ENCODE measurements at places on chromosomes 4 and X. TPM values are rescaled to one million over a fixed set of nuclear protein-coding genes. Genes with fewer than 3 reads are reported as not detected.

Gene CPLX1
- total RNA-seq: 3.1 TPM

Gene SRPX
- not detected for total RNA-seq

Gene COQ2
- 1.2 TPM for total RNA-seq

Gene HPSE
- total RNA-seq: 0.11 TPM

Gene FMR1NB
- not detected for total RNA-seq

Gene CCDC149
- total RNA-seq: 0.87 TPM

Gene AKAP4
- total RNA-seq: not detected

Gene IGFBP7
- not detected for total RNA-seq

Gene SYP
- 1.2 TPM for total RNA-seq

Gene MAGEA11
- not detected for total RNA-seq

Gene MAGEA10
- total RNA-seq: not detected

Gene PRR32
- not detected for total RNA-seq

Gene ADH1B
- not detected for total RNA-seq

Gene LRAT
- total RNA-seq: not detected

Gene DCAF8L2
- not detected for total RNA-seq

Gene TLR2
- total RNA-seq: not detected

Gene GLRA2
- not detected for total RNA-seq

Gene INTS6L
- 31.1 TPM for total RNA-seq

Gene SGCB
- 9.8 TPM for total RNA-seq

Gene ZNF157
- total RNA-seq: 0.52 TPM

Gene PCDH7
- total RNA-seq: not detected

Gene FREM3
- total RNA-seq: not detected

Gene RTL3
- not detected for total RNA-seq

Gene GPR119
- total RNA-seq: not detected

Gene MOB1B
- total RNA-seq: 55.6 TPM

Gene MTMR8
- total RNA-seq: 4.6 TPM

Gene NLRP2B
- total RNA-seq: not detected

Gene ASMT
- total RNA-seq: 0.29 TPM

Gene DDIT4L
- not detected for total RNA-seq

Gene LDB2
- total RNA-seq: not detected

Gene CLIC2
- total RNA-seq: 0.07 TPM

Gene AVPR2
- not detected for total RNA-seq

Gene RNF150
- not detected for total RNA-seq

Gene UCP1
- total RNA-seq: not detected

Gene ADH6
- total RNA-seq: not detected

Gene XAGE2
- total RNA-seq: not detected

Gene HMGN5
- total RNA-seq: 0.18 TPM

Gene ODAPH
- total RNA-seq: not detected

Gene TIGD4
- total RNA-seq: 3.1 TPM

Gene SRPX2
- total RNA-seq: not detected

Gene CEP135
- total RNA-seq: 16.1 TPM

Gene PNMA6E
- total RNA-seq: not detected

Gene LAGE3
- 51.8 TPM for total RNA-seq

Gene CFAP97
- total RNA-seq: 15.8 TPM

Gene CDX4
- total RNA-seq: not detected

Gene GUCY1B1
- total RNA-seq: 3.2 TPM

All from Karpas-422 (cell line).